ENCODE measurements at places on chromosomes 12 and 14. TPM values are rescaled to one million over a fixed set of nuclear protein-coding genes. Genes with fewer than 3 reads are reported as not detected.

Gene IRAK4
- 13.0 TPM for total RNA-seq

- no peaks in the 10 kb centered on the region for H3K4me1 ChIP-seq
- H3K4me3 ChIP-seq, result no peak overlapping the region
- no peaks in the 10 kb centered on the region for H3K36me3 ChIP-seq
- H3K27me3 ChIP-seq, result no peaks in the 10 kb centered on the region
Observed at GRCh38 chr12:123655420-123655819, 15.5 kb upstream of the TCTN2 start.

- no peaks in the 10 kb centered on the region for H3K36me3 ChIP-seq
- DNase-seq, result no peak
- H3K4me1 ChIP-seq, result peaks cover 9% of the 10 kb centered on the region
- peak overlapping the region; percentile 58 for H3K4me3 ChIP-seq
Observed at GRCh38 chr12:65826353-65827171, 2.3 kb downstream of the HMGA2 start.

GRCh38 chr12:7937833-7938506 lies 2.0 kb upstream of the SLC2A3 start:
- no peak overlapping the region for H3K27ac ChIP-seq
- DNase-seq, result no peak
- no peaks in the 10 kb centered on the region for H3K27me3 ChIP-seq
- no peak overlapping the region for H3K4me3 ChIP-seq

- no peaks in the 10 kb centered on the region for H3K27me3 ChIP-seq
- no peaks in the 10 kb centered on the region for H3K36me3 ChIP-seq
- H3K4me3 ChIP-seq, result no peak overlapping the region
- no peaks in the 10 kb centered on the region for H3K4me1 ChIP-seq
- H3K27ac ChIP-seq, result no peak overlapping the region
Observed at GRCh38 chr14:61174987-61175386, 106.2 kb downstream of the TMEM30B start.

DNA sequence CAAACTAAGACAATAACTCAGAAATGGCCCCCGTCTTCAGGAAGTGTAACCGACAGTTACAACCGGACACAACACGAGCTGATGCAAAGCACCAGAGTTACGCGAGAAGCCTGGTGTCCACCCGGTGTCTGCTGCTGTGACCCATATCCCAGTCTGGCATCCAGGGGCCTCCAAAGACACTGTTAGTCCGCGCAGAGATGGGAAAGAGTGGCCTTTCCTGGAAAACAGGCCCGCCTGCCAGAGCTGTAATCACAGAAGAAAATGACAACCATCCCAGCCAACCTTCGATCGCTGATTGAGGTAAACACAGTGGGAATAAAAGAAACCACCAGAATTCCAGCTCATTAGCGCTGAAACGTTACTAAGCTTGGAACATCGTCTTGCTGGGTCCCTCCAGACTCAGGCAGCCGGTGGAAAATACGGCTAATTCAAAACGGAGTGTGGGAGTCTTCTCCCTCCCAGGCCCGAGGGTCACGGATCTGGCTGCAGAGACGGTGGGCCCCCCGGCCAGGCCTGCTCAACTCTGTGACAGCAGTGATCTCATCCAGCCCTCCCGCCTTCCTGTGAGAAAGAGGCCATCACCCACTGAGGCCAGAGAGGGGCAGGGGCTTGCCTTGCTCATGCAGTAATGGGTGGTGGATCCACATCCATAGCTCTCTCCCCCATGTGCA lies 273.9 kb upstream of the RTL1 start:
- no peaks in the 10 kb centered on the region for H3K4me1 ChIP-seq
- H3K27ac ChIP-seq, result no peak overlapping the region
- H3K27me3 ChIP-seq, result no peaks in the 10 kb centered on the region
- H3K36me3 ChIP-seq, result no peaks in the 10 kb centered on the region
- no peak overlapping the region for H3K4me3 ChIP-seq
- no peak for DNase-seq

GRCh38 chr14:23360496-23360895 lies 4.5 kb downstream of the EFS start:
- H3K4me1 ChIP-seq, result no peaks in the 10 kb centered on the region
- DNase-seq, result no peak
- no peaks in the 10 kb centered on the region for H3K36me3 ChIP-seq
- no peaks in the 10 kb centered on the region for H3K27me3 ChIP-seq
- H3K4me3 ChIP-seq, result no peak overlapping the region
- H3K27ac ChIP-seq, result no peak overlapping the region

DNA sequence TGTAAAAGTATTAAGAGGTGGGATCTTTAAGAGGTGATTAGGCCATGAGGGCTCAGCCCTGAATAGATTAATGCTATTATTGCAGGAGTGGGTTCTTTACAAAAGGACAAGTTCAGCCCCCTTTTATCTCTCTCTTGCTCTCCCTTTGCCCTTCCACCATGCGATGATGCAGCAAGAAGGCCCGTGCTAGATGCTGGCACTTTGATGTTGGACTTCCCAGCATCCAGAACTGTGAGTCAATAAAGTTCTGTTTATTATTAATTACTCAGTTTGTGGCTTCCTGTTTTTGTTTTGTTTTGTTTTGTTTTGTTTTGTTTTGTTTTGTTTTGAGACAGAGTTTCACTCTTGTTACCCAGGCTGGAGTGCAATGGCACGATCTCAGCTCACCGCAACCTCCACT lies 10.1 kb downstream of the RNASE1 start:
- no peak overlapping the region for H3K27ac ChIP-seq
- no peaks in the 10 kb centered on the region for H3K4me1 ChIP-seq
- no peaks in the 10 kb centered on the region for H3K36me3 ChIP-seq
- DNase-seq, result no peak
- no peak overlapping the region for H3K4me3 ChIP-seq

DNA sequence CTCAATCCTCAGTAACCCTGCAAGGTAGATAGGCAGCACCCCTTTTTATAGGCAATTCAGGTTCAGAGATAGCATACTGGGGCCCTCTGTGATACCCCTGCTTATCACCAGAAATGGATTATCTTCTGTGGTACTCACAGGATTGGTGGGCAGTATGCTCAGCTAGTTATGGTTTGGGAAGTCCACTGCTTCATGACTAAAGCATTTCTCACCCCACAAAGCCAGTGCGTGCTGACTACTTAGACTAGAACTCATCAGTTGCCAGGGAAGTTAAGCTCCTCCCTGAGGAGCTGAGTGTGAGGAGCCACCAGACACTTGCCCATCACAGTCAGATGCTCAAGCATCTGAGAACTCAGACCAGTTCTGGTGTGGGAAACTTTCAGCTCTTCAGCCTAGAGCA lies 76.3 kb downstream of the SCAF11 start:
- peaks cover 3% of the 10 kb centered on the region for H3K36me3 ChIP-seq
- H3K4me3 ChIP-seq, result no peak overlapping the region
- H3K4me1 ChIP-seq, result peaks cover 8% of the 10 kb centered on the region
- no peak overlapping the region for H3K27ac ChIP-seq
- DNase-seq, result no peak

Data from pancreas (tissue), 10 donors.